ENCODE measurements at places on chromosomes 3 and 15.

DNA sequence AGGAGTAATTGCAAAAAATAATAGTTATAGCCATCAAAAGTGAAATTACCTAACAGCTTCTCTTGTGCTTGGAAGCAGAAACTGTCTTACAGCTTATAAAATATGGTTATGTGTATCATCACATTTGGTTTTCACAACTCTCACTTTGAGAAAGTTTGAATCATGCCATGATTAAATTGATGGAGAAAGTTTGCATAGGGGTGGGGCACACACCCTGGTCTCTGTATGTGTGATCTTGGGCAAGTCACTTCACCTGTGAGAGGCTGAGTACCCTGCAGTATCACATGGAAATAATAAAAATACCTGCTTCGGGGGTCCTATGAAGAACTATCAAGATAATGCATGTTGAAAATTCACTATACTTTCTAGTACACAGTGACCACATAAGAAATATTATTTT is 471.4 kb downstream of the RAP2B start:
- DNase-seq = no peak

DNA sequence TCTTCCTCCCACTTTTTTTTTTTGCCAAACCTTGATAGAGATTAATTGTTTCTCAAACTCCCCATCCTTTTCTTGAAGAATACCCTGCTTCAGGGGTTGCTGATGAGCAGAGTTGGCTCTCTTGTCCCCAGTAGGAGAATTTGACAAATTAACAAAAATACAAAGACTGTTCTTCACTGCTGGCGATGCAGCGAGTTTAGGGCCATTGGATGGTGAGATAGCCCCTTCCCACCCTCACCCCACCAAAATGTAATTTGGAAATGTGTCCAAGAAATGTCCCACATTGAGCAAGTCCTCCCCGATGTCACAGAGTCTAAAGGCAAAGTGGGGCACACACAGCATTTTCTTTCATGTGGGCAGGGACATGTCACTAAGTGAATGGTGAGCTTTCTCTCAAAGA is 136.0 kb upstream of the RARB start:
- DNase-seq = no peak

GRCh38 chr3:69890691-69891090 is 108.8 kb upstream of the SAMMSON start:
- DNase-seq = no peak

GRCh38 chr3:85170646-85171045 is 211.9 kb downstream of the CADM2 start:
- DNase-seq = no peak

DNA sequence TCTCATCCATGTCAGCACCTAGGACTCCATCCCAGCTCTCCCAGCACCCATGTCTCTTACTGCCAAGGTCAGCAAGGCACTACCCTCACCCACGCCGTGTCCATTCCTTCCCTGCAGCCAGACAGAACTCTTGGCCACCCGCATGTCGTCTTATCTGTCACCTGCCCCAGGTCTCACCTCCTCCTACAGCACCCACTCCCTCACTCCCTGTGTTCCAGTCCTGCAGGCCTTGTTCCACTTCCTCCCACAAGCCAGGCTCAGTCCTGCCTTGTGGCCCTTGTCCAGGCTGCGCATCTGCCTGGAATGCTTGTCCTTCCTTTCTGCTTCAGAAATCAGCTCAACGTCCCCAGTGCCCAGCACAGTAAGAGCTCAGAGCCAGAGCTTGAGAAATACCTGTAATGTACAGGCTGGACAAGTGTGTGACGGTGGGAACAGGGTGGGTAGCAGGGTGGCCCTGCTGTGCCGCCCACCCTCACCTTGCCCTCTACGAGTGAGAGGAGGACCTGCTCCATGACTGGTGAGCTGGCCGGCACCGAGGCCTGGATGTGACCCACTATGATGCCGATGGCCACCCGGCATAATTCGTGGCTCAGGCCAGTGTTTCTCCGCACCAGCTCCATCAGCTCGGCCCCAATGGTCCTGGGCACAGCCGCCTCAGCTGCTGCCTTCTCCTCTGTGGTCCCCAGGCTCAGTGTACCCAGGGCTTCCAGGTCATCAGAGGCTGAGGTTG is 4.7 kb downstream of the NCKIPSD start:
- no peak for DNase-seq

- no peak for DNase-seq
Observed at GRCh38 chr3:77066829-77067228, 26.9 kb downstream of the ROBO2 start.

DNA sequence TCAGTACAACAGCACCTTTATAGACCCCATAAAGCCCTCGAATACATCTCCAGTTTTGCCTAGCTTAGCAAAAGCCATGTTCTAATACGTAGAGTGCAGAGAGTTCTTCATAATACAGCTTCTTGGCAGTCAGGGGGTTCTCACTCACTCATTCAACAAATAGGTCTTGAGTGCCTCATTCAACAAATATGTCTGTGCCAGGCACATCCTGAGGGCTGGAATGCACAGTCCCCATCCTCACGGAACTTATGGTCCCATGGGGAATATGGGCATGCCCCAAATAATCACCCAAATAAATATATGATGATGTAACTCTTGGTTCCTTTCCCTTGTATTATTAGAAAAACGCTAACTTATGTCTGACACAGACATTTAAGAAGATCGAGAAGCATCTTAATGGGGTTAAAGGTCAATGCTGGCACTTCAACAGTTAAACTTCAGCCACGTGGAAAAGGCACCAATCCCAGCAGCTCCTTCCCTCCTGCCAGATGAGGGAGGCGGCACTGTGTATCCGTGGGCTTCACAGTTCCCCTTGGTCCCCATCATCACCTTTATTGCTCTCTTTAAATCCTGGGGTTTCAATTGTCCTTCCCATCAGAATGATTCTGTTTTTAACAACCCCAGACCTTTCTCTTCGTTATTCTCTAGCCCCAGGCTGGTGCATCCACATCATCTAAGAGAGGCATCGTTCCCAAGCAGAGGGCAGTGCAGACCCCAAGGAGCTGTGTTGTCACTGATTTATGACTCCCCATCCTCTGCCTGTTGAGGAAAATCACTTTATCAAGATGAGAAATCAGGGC is 18.9 kb upstream of the SEMA5B start:
- DNase-seq = no peak

- no peak for DNase-seq
Observed at GRCh38 chr3:129365296-129366136, 62.9 kb downstream of the EFCAB12 start.

DNA sequence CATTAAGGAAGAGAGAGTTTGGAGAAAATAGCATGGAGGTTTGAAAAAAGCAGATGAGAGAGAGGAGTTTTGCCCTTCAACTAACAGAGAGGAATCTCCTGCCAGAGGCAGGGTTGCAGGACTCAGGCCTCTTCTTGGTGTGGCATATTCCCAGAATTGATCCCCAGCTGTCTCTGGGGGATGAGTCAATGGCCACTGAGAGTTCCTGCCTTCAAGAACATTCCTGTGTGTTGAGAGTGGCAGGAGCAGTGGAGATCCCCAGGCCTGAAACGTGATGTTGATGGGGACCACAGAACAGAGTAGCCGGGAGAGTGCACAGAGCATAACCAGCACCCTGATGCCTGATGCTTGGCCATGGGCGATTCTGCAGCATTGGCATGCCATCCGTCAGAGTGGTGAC is 348.4 kb upstream of the THBS1 start:
- no peak for DNase-seq

Data from stimulated activated CD8-positive, alpha-beta memory T cell treated with anti-CD3 and anti-CD28 coated beads, Interleukin-4, amount 100 ng/mL, for 4 hours (primary cell).